NCI-H1694 treated with DMSO at 0.1 percent for 48 hours (cell line): ENCODE measurements at places on chromosomes 3 and 15.
A peak's percentile ranks its signal among the peaks of the same experiment; 100 is the strongest.

- no peak for DNase-seq
Observed at GRCh38 chr15:74655424-74655823, 39.8 kb downstream of the CLK3 start.

- DNase-seq: no peak
Observed at GRCh38 chr15:80207887-80208286, 44.1 kb downstream of the CTXND1 start.

DNA sequence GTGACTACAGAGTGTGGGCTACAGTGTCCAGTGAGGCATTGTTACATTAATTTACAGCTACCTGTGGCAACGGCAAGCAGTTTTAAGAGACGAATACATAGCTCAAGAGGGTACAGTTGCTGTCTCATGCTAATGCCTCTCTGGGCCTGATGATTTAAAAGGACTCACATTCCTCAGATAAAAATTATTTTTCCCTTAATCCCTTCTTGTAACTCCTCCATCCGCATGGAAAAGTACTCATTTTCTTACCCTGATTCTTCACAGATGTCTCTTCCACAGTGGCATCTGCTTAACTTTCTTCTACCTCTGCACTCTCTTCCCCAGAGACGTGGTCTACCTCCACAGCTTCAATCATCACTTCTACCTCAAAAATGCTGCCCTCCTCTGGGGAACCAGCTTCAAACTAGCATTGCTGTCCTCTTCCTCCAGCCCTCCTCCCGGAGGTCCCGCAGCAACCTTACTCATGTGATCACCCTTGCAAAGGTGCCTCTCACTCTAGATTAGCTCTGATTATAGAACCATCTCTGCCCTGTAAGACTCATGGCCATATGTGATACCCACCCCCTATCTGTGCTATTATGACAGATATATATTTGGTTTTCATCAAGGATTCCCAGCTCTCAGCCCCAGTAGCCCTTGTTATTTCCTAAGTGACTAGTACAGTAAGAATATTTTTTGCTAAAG lies 21.4 kb upstream of the ABHD17C start:
- no peak for DNase-seq

- DNase-seq: no peak
Observed at GRCh38 chr15:74274470-74275038, 38.4 kb downstream of the CCDC33 start.

DNA sequence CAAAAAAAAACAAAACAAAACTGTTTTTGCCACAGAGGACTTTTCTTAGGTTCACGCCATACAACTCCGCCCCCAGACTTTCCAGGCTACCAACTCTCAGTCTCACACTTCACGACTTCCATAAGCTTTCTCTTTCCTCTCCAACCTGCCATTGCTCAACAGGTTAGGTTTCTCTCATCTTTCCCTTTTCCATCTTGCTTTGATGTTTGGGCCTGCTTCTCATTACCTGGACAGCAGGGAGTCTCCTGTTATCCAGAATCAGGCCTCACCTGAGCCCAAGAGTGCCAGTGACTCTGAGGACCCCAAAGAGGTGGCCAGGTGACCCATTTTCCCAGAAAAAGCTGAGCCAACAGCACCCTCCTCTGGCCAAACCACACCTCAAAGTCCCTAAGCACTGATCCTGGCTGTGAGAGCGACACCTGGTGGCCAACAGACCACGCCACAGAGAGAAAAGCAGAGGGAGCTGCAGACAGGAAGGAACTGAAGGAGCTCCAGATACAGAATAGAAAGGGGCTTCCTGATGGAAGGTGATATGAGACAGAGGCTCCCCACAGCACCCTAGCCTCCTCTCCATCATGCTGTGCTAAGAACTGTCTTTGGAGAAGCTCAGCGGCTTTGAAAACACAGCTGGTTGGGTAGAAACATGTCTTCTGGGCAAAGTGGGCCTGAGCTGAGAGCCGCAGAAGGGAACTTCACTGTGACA lies 4.0 kb downstream of the CCDC51 start:
- DNase-seq: peak; percentile 15
